Spleen (tissue), 13 donors: ENCODE measurements at places on chromosomes 12 and 14.

GRCh38 chr12:24944601-24944975 lies 4.3 kb downstream of the BCAT1 start:
- no peak overlapping the region for H3K4me3 ChIP-seq
- H3K27ac ChIP-seq: no peak overlapping the region
- DNase-seq: no peak
- no peaks in the 10 kb centered on the region for H3K36me3 ChIP-seq
- peaks cover 24% of the 10 kb centered on the region for H3K4me1 ChIP-seq

- DNase-seq: no peak
- H3K27ac ChIP-seq: no peak overlapping the region
- H3K4me3 ChIP-seq: no peak overlapping the region
- no peaks in the 10 kb centered on the region for H3K36me3 ChIP-seq
Observed at GRCh38 chr12:88388566-88389540, 191.4 kb downstream of the KITLG start.

- no peaks in the 10 kb centered on the region for H3K27me3 ChIP-seq
- H3K36me3 ChIP-seq: no peaks in the 10 kb centered on the region
- peaks cover 29% of the 10 kb centered on the region for H3K4me1 ChIP-seq
- H3K27ac ChIP-seq: peak overlapping the region; percentile 60
- peak; percentile 94 for DNase-seq
Observed at GRCh38 chr12:116599285-116600136, 40.3 kb downstream of the MAP1LC3B2 start.

GRCh38 chr12:44571006-44571550 lies 305.0 kb downstream of the NELL2 start:
- no peaks in the 10 kb centered on the region for H3K36me3 ChIP-seq
- H3K4me1 ChIP-seq: no peaks in the 10 kb centered on the region
- DNase-seq: no peak

DNA sequence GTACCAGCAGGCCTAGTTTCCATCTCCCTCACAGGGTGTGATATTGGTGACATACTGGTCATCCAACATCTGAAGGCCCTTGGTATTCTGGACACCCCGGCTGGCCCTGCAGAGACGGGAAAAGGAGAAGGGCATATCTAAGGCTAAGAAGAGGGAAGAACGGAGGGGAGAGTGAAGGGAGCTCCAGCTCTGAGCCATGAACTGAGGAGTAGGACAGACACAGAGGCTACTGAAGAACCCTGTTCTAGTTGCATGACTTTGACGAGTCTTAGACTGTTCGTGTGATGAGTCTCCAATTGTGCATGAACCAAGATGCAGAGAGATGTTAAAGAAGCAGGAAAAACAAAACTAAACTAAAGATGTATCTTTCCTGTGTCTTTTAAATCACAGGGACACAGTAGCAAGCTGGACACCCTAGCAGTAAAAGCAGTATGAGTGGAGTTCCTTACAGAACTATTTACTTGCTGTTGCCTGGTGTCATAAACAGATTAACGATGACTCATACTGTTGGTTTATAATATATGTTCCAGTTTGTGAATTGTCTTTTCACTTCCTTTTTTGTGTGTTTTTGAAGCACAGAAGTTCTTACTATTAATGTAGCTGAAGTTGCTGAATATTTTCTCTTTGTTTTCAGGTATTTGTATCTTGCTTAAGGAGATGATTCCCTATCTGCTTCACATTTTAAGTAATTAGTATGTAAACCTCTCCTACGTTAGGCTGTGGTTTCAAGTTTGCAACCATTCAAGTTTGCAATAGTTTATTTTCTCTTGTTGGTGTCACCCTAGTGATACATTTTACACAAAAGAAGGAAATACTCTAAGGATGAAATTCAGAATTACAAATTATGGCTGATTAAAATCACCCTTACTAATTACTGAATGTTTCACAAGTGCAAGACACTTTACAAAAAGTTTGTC lies 15.7 kb downstream of the FAR2 start:
- H3K27ac ChIP-seq: peak overlapping the region; percentile 53
- no peaks in the 10 kb centered on the region for H3K36me3 ChIP-seq
- no peak overlapping the region for H3K4me3 ChIP-seq
- DNase-seq: no peak

DNA sequence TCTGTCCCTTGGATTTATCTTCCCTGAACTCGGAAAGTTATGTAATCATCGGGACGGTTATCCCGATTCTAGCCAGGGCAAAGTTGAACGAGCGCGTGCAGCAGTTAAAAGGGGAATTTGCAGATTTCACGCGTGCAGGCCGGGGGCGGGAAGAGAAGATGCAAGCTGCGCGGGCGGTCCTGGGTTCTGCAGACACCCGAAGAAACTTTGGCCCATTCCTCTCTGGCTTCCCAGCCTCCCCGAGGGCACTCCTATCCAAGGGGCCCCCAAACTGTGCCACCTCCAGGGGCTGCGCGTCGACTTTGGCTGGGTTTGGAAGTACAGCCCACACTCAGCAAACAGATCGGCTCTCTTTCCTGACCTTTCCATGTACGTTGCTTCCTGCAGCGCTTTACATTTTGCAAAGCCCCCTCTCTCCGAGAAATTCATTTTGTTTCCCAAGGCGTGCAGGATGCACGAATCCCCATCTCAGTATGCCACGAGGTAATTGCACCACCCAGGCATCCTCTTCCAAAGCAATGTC lies 941 bp upstream of the PPP1CC start:
- H3K27me3 ChIP-seq: no peaks in the 10 kb centered on the region
- DNase-seq: peak; percentile 85
- peak overlapping the region; percentile 95 for H3K27ac ChIP-seq
- peaks cover 26% of the 10 kb centered on the region for H3K4me1 ChIP-seq
- H3K4me3 ChIP-seq: peak overlapping the region; percentile 96
- no peaks in the 10 kb centered on the region for H3K36me3 ChIP-seq
